ENCODE measurements at places on chromosomes 11 and 22. TPM values are rescaled to one million over a fixed set of nuclear protein-coding genes. Genes with fewer than 3 reads are reported as not detected.

Gene SCARF2
- total RNA-seq: 0.24 TPM

Gene ANO3
- total RNA-seq: not detected

Gene KCNJ5
- total RNA-seq: not detected

Gene SNX32
- 1.6 TPM for total RNA-seq

Gene CARD16
- 9.5 TPM for total RNA-seq

Gene SMIM35
- total RNA-seq: 0.16 TPM

Gene OR5F1
- total RNA-seq: not detected

Gene PNPLA5
- total RNA-seq: not detected

Gene DRD4
- 0.34 TPM for total RNA-seq

Gene TSGA10IP
- not detected for total RNA-seq

Gene SLC17A6
- total RNA-seq: not detected

Gene FAM180B
- not detected for total RNA-seq

Gene BTG4
- not detected for total RNA-seq

Gene ESAM
- total RNA-seq: 0.52 TPM

Gene GRIK4
- total RNA-seq: 0.16 TPM

Gene HBB
- total RNA-seq: not detected

Gene SCGB1A1
- total RNA-seq: not detected

Gene SESN3
- total RNA-seq: 62.0 TPM

Gene SELENOM
- 9.8 TPM for total RNA-seq

Gene CTR9
- total RNA-seq: 46.2 TPM

Gene SCUBE1
- total RNA-seq: not detected

Gene PPFIBP2
- 0.62 TPM for total RNA-seq

Gene CRYAB
- total RNA-seq: not detected

Gene LRRC74B
- not detected for total RNA-seq

Gene FBLN1
- total RNA-seq: not detected

Gene SCGB1C1
- total RNA-seq: not detected

Gene PSMA1
- total RNA-seq: 313 TPM

Gene KRTAP5-8
- total RNA-seq: not detected

Gene CNIH2
- 1.7 TPM for total RNA-seq

Gene L3MBTL2
- total RNA-seq: 56.6 TPM

Gene MMP13
- total RNA-seq: not detected

Gene FGF3
- not detected for total RNA-seq

Gene SLC22A25
- total RNA-seq: not detected

Gene DBX1
- not detected for total RNA-seq

Gene TNNI2
- not detected for total RNA-seq

Gene GGT1
- 61.0 TPM for total RNA-seq

Gene PNPLA3
- 1.6 TPM for total RNA-seq

Gene PCNX3
- 55.2 TPM for total RNA-seq

Gene RAB39A
- not detected for total RNA-seq

Gene SLC39A13
- total RNA-seq: 15.5 TPM

Gene CCDC73
- total RNA-seq: not detected

Gene KRTAP5-10
- total RNA-seq: not detected

Gene JAML
- 264 TPM for total RNA-seq

Gene TLCD5
- 1.7 TPM for total RNA-seq

Gene HEPHL1
- not detected for total RNA-seq

Gene SCGB1D2
- total RNA-seq: not detected

Gene NFAM1
- total RNA-seq: 0.12 TPM

Gene KCNE3
- not detected for total RNA-seq

Gene BLID
- total RNA-seq: not detected

Gene HBG1
- not detected for total RNA-seq
